OCI-M1 (cell line): ENCODE measurements at places on chromosomes 13 and 19.

- DNase-seq, result no peak
Measured at GRCh38 chr13:74103970-74104555, 30.1 kb downstream of the KLF12 start.

DNA sequence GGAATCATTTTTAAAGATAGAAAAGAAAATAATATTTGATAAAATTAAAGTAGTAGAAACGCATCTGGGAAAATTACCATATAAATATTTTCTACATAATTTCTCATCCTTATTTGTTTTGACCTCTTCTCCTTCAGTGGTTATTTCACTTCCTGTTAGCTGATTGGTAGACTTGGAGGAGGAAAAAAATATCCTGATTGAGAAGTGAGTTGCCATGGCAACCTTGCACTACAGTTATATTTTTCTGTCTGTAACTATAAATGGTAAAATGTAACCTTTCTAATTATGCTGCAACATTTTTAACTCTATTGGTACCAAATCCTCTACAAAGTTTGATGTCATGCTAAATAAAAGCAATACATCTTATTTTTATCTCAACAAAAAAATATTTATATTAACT is 45.2 kb downstream of the SCEL start:
- no peak for DNase-seq

DNA sequence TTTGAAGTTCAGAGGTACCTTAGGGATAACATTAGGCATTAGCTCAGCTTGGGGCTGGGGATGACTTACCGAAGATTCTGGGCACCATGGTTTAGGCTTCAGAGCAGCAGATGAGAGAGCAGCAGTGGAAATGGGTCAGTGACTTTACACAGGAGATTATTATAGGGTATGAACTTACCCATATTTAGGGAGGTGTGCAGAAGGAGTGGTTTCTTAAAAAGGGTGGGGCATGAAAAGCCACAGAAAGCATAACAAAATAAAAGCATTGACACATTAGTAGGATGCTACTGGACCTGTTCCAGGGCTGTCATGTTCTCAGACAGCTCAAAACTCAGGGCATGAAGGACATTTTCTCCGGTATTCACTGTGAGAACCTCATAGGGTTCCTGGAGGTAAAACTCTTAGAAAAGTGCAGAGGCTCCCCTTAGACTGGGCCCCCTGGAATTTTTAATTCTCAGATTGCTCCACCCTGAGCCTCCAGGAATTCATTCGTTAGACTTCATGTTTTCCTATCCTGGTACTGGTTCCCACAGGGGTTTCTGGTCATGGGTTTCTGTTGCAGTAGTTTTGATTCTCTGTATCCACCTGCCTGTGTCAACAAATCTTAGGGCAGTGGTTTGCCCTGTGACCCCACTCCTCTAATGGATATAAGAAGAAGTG is 20.7 kb downstream of the IGFL1 start:
- DNase-seq, result no peak

GRCh38 chr13:43558326-43558725 is 228.4 kb downstream of the ENOX1 start:
- no peak for DNase-seq

DNA sequence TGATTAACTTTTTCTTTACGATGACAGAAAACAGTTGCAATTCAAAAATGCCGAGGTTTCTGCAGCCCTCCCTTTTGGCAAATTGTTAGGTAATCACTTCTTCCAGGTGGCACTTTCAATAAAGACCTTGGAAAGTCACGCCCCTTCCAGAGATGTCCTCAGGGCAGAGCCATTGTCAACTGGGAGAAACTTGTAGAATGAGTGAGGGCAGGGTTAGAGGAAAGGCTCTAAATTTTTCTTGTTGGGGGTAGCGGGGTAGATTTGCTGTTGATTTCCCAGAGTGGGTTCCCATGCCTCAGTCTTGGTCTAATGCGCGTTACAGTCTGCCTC is 421.1 kb downstream of the FGF9 start:
- DNase-seq, result no peak

GRCh38 chr13:52348983-52349780 is 56.8 kb downstream of the THSD1 start:
- DNase-seq, result no peak

- DNase-seq, result no peak
Measured at GRCh38 chr19:1035998-1036621, 3.8 kb upstream of the ABCA7 start.

DNA sequence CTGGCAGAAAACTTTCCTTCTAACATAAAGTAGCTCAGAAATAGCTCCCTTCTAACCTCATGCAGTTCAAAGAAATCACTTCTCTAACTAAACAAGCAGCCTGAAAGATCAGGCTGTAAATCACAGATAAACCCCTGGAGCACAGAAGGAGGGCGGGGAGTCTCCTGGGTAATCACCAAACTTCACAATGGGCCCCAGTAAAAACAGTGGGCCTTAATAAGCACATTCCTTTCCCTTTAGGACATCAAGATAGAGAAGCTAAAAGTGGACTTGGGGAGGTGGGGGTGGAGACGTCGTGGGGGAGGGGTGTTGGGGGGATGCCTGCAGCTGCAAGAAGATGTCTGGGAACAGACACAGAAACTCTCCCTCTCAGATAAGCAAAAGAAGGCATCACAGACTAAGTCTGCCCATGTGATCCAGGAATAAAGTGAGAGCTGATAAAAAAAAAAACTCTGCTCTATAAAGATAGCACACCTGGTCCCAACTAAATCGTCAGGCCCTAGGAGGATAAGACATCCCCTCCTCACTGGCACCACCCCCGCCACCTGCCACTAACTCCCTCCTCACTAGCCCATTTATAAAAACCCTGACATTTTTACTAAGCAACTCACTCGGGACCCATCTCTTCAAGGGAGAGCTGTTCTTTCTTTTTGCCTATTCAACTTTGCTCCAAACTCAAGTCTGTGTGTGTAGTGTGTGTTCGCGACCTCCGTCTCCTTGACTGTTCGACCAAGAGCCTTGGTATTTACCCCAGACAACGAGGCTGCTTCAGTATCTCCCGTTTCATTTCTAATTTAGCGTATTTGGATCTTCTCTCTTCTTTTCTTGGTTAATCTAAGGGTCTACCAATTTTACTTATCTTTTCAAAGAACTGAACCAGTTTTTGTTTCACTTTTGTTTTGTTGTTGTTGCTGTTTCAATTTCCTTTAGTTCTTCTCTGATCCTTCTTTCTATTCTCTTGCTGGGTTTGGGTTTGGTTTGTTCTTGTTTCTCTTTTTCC is 31.7 kb downstream of the DNAJC15 start:
- peak; percentile 84 for DNase-seq

DNA sequence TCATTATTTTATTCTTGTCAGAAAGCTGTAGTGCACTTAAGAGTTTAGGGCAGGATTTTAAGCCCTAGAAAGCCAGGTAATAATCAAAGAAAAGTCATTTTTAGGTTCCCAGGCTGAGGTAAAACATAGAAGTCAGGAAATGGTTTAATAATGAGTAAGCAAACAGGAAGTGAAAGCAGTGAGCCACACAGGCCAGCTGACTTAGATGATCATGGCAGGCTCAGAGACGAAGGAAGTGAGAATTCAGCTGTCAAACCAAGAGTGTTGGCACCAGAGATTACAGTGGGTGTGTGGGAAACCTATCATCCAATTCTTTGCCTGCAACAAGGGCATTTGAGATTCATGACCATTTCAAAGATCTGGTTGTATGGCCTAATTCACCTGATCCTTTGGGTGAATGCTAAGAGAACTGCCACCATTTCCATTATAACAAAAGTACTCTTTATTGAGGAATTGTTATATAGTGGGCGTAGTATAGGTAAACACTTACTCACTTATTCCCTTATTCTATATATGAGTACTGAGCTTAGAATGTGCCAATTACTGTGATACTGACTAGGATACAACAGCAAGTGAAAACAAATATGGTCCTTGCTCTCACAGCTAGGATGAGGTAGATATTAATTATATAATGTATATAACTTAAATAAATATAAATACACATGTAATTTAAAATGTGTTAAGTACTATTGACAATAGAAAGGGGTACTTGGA is 103.7 kb upstream of the EDNRB start:
- peak; percentile 73 for DNase-seq

GRCh38 chr19:32688311-32688710 is 3.3 kb upstream of the NUDT19 start:
- peak; percentile 36 for DNase-seq

GRCh38 chr19:42017040-42017439 is 23.0 kb upstream of the ATP1A3 start:
- no peak for DNase-seq

DNA sequence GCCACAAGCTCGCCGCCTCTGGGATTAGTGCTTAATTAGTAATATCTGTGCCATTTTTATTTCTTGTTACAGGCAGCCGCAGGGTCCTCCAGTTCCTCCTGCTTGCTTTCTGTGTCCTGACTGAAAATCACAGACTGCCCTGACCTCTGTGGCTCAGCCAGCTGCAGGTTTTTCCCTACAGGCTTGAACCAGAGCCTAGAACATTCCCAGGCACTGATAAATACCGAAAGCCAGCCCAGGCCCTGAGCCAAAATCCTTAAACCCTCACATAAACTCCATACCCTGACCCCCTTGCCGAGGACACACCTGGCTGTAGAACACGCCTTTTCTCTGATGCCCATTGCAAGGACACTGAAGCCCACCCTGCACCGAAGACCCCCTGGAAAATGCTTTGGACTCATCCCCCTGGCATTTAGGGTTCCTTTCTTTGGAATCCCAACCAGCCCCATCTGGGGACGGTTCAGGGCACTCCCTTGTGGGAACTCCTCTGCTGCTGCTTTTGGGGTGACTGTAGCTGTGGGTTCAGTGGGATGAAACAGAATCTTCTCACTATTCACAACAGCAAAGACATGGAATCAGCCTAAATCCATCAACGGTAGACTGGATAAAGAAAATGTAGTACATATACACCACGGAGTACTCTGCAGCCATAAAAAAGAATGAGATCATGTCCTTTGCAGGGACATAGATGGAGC is 15.5 kb downstream of the DPP9 start:
- no peak for DNase-seq

- peak; percentile 36 for DNase-seq
Measured at GRCh38 chr13:92590503-92590908, 636.1 kb upstream of the GPC6 start.

DNA sequence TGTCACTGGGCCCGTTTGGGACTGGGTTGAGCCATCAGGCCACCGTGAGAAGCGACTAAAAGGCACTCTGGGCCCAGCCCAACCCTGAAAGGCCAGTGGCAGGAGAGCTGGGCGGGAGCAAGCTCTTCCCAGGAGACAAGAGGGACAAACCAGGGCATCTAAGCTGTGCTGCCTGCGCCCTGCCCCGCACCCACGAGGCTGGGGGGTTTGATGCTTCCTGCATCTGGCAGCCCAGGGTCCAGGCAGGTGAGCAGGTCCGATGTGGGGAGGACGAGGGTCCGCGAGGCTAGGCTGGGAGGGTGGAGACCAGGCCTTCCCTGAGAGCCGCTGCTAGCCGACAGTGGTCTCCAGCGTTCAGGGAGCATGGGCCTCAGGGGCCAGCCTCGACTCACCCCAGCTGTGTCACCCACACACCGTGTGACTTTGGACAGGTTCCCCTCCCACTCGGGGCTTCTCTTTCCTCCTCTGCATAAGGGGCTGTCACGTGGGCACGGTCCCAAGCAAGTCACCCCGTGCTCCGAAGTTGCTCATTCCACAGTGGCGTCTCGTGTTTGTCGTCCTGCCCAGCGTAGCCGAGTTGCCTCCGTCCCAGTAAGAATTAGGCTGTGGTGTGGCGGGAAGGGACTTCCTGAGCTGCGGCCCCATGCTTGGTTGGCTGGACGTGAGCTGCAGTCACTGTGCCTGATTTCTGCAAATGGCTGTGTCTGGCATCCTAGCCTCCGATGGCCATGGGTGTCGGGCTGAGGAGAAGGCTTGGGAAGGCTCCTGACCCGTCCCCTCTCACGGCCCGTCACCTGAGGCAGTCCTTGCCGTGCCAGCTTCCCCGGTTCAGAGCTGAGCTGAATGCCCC is 15.8 kb downstream of the PLIN4 start:
- DNase-seq, result no peak

DNA sequence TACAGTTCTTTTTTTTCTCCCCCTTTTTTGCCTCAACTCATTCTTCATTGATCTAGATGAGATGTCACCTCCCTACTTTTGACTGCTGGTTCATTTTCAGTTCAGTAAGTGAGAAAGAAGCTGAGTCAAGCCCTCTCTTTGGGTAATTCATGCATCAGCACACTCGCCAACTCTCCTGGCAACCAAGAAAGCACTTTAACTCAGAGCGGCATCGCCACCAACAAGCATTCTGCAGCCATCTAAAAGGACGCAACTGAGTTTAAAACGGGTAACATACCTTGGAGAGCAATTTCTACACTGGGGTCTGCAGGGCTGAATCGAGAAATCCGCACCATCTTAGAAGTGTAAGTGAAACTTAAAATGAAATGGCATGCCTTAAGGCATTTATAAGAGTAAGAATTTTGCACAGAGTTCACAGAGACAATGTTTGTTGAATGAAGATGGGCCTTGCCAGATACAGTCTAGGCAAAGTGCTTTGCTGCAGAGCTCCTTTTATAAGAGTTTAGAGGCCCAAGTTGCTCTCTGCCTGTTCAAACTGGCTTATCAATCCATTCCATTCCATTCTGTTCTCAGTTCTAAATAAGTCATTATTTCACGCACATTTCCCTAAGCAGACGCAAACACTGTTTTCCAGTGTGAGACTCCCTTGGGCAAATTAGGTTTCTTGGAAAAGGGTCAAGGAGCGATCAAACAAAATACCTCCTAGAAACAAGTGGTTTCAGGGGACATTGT is 338.0 kb downstream of the ENOX1 start:
- DNase-seq, result no peak

GRCh38 chr19:6530386-6531162 is at the start of gene TNFSF9:
Gene TNFSF9 (plus strand): TSS chr19:6531026. CDS start chr19:6531037, 11 bp downstream.
- peak; percentile 89 for DNase-seq

DNA sequence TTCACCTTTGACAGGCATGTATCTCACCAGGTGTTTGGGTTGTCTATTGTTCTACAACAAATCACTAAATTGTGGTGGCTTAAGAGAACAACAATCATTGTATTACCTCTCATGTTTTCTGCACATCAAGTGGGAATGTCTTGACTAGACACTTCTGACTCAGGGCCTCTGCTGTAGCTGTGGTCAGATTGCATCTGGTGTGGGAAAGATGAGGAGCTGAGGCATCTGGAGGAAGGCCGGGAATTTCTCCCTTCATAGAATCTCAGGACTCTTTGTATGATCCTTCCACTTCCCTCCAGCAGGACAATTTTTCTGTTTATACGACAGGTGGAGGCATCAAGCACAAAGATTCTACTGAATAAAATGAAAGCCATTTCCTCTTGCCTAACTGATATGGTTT is 511.8 kb upstream of the NBEA start:
- DNase-seq, result no peak

- no peak for DNase-seq
Measured at GRCh38 chr13:110176431-110176830, 130.5 kb downstream of the COL4A1 start.

DNA sequence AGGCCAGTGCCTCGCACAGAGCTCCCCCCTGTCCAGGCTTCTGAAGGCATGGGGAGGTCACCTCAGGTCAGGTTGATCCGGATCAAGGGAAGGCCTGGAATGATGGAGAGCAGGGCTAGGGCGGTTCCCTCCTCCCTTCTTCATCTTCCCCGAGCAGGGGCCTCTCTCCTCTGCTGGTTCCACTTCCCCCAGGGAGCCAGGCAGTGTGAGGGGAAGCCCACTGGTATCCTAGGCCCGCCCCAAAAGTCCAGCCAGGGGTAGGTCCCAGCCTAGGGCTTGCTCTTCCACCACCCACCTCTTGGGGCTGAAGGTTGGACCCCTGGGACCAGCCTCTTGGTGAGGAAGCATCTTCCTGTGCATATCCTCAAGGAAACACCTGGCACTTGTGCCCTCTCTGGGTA is 16.4 kb upstream of the PRR19 start:
- DNase-seq, result peak; percentile 52

GRCh38 chr13:99963816-99964339 is 7.7 kb downstream of the ZIC5 start:
- DNase-seq, result no peak
